ENCODE measurements at places on chromosomes 3 and 15.

- DNase-seq = no peak
Observed at GRCh38 chr15:67025719-67026609, 39.4 kb upstream of the SMAD3 start.

- no peak for DNase-seq
Observed at GRCh38 chr3:27642796-27643195, 79.3 kb downstream of the EOMES start.

- DNase-seq = no peak
Observed at GRCh38 chr15:55868707-55869106, 124.7 kb downstream of the NEDD4 start.

GRCh38 chr3:54853573-54854404 lies 74.1 kb downstream of the LRTM1 start:
- DNase-seq = peak; percentile 59

GRCh38 chr3:182305881-182306665 lies 487.2 kb upstream of the ATP11B start:
- DNase-seq = no peak

GRCh38 chr3:52463416-52463815 lies 8.0 kb downstream of the NISCH start:
- DNase-seq = no peak

DNA sequence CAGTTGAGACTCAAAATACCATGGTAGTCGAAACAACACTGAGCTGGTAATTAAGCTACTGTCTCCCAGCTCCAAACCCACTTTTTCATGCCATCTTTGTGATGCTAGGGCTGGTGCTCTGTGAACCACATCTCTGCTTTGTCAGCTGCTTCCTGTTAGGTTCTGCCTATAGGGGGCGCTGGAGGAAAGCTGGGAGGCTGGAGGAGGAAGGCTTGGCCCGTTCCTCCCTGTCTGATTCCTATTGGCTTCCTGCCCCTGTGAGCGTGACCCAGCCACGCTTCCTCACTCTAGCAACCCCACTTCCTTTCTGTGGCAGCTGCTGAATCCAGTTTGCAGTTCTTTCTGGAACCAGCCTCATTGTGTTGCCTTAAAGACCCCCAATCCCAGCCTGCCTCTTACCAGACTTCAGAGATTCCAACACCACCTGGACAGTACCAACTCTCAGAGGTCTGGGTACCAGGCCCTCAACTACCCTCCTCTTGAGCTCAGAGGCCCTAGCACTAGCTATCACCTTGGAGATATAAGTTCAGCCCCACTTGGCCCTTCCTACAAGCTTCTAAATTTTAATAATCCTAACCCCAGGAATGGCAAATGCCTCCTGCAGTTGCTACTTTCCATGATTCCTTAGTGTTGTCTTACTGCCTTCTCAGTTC lies 120.9 kb downstream of the ERC2 start:
- peak; percentile 30 for DNase-seq

DNA sequence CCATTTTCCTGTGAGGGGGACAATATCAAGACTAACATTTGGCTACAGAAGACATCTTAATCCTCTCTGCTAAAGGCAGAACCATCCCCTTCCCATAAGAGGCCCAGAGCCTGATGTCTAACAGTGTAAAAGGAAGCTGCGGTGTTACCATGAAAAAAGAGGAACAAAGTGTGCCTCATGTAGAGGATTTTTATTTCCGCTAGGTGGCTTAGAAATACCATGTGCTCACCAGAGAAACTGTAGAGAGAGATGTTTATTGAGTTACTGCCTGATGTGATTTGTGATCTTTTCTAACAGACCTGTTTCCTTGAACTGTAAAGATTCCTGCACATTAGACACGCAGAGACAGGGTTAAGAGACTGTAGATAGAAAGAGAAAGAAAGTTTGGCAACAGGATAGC lies 22.0 kb downstream of the OR5H15 start:
- no peak for DNase-seq

DNA sequence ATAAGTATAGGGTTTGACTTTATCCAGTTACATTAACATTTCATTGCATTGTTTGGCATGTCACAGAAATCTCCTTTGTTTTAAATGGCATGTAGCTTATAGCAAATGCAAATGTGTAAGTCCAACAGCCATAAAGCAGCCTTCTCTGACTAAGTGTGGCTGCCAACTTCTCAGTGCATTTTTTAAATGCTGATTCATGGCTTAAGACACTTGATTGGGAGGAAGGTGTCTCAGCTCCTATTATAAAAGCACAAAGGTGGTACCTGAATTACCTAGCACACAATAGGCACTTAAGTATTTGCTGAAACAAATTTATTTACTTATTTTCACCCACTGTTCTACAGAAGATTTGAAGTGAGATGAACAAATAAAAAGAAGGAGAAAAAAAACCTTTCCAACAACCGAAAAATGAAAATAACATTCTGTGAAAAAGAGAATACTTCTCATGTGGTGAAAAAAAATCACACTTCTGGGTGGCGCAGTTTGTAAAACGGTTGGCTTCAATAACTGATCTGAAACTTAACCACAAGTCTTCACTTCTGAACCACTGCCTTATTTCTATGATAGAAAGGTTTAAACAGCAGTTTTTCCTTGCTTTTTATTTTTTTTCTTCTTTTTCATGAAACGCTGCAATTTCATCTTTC lies 105.5 kb upstream of the ICE2 start:
- DNase-seq = no peak

DNA sequence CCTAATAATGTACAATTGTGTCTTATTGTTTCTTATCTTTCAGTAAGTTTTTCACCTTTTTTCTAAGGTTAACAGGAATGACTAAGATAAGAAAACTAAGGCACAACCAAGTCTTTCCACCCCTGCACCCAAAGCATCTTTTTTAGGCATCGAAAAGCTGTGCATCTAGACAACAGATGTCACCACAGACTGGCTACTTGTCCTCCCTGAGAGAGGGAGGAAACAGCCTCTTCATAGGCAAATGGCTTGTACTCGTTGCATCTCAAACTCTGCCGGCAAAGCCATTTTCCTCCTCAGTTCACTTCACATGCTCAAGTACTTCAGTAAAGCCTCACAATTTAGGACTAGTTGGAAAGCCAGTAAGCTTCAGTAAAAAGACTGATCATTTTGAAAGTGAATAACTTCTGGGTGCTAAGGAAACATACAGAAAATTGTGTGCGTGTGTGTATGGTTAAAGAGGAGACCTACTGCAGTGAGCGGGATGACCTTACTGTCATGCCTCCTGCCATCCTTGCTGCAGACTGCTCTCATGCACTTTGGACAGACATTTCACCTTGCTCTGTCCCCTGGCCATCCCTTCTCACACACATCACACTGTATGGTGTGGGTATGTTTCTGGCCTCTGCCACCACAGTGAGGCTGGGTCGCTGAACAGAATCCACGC lies 36.5 kb upstream of the HACD2 start:
- DNase-seq = no peak

- no peak for DNase-seq
Observed at GRCh38 chr3:124605781-124606579, 124.3 kb upstream of the UMPS start.

GRCh38 chr3:156131241-156131640 lies 10.9 kb downstream of the KCNAB1 start:
- no peak for DNase-seq

DNA sequence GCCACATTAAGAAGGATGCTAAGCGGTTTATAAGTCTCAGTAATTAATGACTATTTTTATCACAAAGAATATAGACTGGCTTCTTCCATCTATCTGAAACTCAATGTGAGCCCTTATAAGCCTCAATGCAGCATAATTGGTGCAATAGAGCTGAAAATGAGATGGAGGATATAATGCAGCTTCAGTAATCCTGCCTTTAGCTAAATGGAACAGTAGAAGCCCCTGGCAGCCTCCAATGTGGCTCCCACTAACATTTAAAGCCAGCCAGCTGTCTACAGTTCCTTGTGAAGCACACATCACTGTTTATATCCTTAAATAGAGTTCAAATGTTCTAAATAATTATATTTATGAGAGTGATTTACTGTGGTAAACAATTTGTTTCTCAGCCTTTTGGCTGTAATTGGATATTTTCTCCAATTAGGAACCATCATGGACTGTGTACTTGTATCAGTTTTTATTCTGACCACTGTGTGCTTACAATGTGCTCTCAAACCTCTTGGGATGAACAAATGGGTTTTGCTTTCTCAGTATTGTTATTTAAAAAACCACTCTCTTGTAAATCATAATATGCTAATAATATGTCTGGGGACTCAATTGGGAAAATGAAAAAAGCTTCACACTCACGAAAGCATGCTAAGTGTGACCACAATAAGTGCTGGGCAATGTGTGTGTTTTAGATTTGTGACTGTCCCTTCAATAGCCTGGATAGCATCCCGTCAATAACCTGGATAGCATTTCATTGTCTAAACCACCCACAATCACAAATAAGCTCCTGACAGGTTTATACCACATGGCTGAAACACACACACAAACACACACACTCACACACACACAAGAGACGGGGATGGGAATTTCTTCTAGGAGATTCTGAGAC lies 366.6 kb downstream of the GBE1 start:
- no peak for DNase-seq

GRCh38 chr3:23202203-23202920 lies 765 bp upstream of the UBE2E2 start:
- DNase-seq = no peak

- DNase-seq = no peak
Observed at GRCh38 chr3:114218578-114219185, 18.7 kb downstream of the ZNF80 start.

DNA sequence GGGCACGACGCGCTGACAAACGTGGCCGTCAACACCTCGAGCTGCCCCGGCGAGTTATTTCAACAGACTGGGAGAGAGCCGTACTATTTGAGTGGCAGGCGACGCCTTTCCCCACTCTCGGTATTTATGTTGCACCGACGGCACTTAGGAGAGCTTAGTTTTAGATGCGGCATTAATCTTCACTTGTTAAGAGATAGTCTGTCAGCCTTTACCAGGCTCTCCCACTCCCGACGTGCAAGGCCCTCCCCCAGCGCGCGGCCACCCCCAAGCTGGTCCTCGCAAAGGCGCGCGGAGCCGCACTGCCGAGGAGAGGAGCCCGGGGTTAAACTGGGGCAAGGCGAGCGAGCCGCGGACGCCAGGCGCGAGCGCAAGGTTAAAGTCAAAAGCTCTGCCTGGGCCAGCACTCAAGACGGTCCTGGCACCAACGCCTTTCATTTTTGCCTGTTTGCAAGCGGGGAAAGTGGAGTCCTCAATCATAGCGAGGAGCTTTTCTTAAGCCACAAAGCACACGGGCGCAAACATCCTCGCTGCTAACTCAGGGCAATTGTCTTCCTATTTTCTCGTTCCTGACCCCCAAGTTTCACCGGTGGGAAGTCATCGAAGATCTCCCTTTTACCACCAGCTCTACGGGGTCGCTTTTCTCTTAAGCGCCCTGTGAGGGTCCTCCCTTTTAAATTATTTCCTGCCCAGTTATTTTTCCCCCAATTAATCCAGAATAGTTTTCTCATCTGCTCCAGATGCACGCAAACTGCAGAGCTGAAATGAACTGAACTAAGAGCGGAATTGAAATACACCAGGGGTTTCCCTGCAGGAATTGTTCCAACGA lies 86.6 kb downstream of the NR2F2 start:
- no peak for DNase-seq

- no peak for DNase-seq
Observed at GRCh38 chr15:40379853-40380252, 2.7 kb upstream of the KNSTRN start.

DNA sequence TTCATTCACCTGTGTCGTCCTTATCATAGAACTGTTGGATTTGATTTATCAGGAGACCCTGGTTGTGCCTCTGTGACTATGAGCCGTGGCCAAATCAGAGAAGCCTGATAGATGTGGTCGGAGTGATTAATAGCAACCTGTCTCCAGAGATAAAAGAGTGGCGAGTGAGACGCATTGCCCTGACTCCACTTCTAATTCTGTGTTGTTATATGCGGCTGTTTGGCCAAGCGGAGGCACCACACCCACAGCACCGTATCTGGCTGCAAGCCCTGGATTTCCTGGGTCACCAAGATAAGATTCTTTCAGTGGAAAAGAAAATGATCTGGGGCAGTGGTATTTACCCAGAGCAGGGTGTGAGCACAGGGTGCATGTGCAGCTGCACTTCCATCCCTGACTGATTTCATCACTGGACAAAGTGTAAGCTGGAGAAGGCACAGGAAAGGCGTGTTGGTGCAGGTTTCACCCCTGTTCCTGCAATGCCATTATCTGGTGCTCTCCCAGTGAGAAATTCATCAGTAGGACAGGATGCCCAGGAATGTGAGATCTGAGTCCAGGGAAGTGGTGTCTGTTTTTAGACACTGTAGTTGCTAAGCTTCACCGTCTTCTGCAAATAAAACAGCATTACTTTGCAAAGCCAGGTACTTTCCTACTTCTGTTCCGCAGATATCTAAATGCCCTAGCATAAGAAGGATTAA lies 84.6 kb downstream of the CD47 start:
- DNase-seq = no peak

GRCh38 chr3:107487490-107487889 lies 35.3 kb upstream of the BBX start:
- DNase-seq = no peak

All from neuronal stem cell (in vitro differentiated cells).